Vagina (tissue), 2 donors: ENCODE measurements at places on chromosomes 6 and 20.

- no peak for DNase-seq
Observed at GRCh38 chr20:34797012-34797995, 28.1 kb downstream of the NCOA6 start.

GRCh38 chr20:24684956-24685691, 215.7 kb downstream of the SYNDIG1 start:
- no peak for DNase-seq

GRCh38 chr6:136812174-136812573, 10.2 kb upstream of the PEX7 start:
- DNase-seq, result no peak

DNA sequence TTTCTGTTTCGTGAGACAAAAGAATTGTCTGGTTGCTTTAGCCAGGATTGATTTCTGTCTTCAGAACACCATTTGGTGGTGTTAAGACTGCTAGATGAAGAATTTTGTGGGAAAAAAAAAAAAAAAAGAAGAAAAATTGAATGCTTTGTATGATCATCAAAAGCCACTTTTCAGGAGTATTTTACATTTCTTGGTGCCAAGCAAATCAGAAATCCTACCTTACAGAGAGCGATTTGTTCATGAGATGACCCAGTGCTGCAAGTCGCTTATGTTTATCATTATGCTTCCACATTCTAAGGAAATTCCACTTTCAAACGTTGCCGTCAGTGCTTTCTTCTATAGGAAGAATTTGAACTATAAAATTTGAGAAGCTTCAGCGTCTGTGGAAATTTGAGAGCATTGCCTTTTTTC, 228.7 kb downstream of the BCKDHB start:
- no peak for DNase-seq

GRCh38 chr6:111423960-111424846, 58.8 kb downstream of the REV3L start:
- no peak for DNase-seq

GRCh38 chr6:7341989-7342742, 29.2 kb upstream of the SSR1 start:
- DNase-seq, result no peak

DNA sequence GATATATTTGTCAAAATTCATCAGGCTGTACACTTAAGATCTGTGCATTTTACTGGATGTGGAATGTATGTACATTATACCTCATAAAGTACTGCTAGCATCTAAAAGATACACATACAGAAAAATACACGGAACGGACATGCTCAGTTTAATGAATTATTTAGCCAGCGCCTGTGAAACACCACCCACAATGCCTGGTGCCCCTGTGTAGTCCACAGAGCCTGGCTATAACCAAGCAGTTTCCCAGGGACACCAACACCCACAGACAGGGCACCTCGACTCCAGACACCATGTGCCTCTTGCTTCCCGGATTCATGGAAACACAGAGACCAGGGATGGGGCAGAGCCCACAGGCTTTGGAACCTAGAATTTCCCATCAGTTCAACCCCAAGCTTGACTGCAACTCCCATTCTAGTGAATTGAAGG, 17.4 kb upstream of the ARMC12 start:
- DNase-seq, result no peak

GRCh38 chr6:121124600-121124999, 209.7 kb downstream of the TBC1D32 start:
- no peak for DNase-seq

GRCh38 chr6:108083349-108083748, 8.8 kb upstream of the OSTM1 start:
- DNase-seq, result no peak

DNA sequence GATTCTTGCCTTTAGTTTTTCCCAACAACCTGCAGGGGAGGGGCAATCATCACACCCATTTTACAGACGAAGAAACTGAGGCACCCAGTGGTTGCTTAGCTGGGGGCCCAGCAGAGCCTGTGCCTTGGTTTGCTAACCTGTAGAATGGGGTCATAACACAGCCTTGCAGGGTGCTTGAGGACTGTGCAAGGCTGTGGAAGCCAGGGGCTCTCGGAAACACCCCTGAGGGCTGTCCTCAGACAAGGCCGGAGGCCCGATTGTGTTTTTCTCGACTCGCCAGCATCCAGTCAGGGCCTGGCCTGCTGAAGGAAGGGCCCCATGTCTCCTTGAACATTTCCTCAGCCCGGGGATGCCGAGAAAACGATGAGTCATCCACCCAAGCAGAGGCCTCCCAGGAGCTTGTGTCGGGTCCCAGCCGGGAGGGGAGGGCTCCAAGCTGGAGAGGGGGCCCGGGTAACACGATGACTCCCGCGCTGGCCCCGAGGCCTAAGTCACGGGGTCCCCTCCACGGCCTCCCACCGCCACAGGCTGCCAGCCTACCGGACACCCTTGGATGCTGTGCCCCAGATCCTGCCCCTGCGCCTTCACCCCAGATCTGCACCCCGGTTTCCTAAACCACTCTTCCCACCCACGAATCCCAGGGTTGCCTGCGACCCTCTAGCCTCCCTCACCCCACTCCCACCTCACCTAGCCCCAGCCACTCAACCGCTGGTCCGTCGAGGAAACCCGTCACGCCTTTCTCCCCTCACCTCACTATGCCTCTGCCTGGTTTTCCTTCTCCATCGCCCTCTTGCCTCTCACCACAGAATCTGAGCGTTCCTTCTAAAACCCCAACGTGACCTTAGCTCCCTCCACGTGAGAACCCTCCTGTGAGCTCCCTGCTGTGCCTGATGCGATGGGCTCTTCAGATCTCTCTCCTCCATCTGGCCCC, 10.6 kb downstream of the NOL4L start:
- DNase-seq, result no peak

DNA sequence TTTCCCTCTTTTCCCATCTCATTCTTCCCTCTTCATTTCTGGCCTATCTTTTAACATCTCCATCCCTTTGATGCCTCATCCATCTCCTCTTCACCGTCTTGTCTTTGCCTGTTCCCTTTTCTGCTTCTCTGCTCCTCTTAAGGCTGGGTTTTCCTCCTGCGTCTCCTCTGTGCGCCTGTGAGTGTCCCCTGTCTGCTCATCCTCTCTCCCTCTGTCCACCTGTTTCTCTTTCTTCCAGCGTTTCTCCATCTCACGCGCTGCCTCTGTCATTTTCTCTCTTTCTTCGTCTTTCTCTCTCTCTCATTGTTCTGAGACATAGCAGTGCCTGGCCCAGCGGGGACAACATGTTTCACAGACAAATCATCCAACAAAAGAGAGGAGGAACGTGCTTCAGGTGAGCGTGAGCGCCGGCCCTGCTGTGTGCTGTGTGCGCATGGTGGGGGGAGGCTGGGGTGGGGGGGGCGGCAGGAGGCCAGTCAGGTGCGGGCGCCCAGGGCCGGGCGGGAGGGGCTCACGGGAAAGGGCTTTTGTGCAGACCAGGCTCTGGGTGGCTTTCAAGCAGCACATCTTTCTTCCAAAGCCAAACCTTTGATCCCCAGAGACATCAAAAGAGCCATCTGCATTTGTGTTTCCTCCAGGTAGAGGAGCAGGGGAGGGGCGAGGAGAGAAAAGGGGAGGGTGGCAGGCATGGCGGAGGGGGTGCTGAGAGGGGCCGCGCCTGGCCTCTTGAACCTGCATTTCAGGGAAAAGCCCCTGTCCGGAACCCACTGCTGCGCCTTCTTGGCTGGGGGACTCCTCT, 121.3 kb downstream of the VEGFA start:
- no peak for DNase-seq

- DNase-seq, result no peak
Observed at GRCh38 chr20:53711333-53712211, 117.9 kb upstream of the ZNF217 start.

GRCh38 chr6:129929433-129929832, 68.3 kb upstream of the TMEM244 start:
- DNase-seq, result no peak

GRCh38 chr6:53639520-53639919, 26.0 kb downstream of the KLHL31 start:
- no peak for DNase-seq

GRCh38 chr6:162292915-162293314, 434.7 kb downstream of the PRKN start:
- DNase-seq, result no peak

GRCh38 chr20:64159711-64160110, 4.5 kb upstream of the MYT1 start:
- no peak for DNase-seq

DNA sequence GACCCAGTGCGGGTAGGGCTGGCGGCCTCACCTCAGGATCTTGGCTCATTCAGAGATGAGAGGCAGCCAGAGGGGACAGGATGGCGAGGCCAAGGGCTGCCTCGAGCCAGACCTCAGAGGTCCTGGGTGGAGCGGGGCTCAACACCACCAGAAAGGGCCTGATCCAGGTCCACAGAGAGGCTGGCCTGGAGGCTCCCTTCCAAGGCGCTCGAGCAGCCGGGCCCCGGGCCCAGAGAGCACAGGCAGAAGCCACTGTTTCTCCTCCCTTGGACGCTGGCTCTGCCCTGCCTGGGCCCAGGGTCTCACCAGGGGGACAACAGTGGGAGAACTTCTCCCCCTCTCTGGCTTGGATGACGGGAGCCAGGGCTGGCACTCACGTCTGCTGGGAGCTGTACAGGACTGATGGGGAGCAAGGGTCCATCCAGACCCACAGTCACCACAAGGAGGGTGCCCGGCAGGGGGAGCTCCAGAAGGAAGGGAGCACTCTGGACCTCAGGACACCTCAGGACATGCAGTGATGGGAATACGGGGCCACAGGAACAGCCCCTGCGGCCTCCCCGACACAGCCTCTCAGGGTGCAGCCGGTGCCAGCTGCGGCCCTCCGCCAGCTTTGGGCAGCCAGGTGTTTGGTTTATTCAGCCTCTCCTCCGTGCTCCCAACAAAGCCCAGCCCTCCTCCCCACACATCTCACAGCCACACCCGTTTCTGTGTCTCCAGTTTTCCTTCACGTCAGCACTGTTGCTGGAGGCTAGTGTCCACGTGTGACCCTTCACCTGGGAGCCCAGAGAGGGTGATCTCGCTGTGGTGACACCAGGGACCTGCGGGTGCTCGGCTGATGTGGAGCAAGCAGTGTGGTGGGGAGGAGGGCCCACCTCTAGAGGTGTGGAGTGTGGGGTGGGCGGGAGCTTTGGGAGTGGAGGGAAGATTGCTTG, 8.7 kb downstream of the RPS21 start:
- DNase-seq, result no peak

DNA sequence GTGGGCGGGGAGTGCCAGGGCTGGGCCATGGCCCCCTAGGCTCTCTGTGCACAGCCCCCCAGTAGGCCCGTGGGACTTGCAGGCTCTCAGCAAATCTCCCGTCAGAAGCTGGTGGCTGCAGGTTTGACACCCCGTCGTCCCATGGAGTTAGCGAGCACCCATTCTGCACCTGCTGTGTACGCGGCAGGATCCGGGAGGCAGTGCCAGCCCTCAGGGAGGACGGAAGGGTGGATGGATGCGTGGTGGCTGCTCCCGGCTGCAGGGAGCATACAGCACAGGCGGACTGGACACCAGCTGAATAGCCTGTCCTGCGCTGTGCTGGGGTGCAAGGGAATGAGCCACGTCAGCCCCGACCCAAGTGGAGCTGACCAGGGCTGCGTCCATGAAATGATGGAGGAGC, 32.4 kb upstream of the CHRNA4 start:
- DNase-seq, result no peak

- no peak for DNase-seq
Observed at GRCh38 chr20:50460608-50461267, 49.4 kb upstream of the PTPN1 start.

GRCh38 chr20:37941332-37941731, 38.4 kb downstream of the VSTM2L start:
- no peak for DNase-seq

DNA sequence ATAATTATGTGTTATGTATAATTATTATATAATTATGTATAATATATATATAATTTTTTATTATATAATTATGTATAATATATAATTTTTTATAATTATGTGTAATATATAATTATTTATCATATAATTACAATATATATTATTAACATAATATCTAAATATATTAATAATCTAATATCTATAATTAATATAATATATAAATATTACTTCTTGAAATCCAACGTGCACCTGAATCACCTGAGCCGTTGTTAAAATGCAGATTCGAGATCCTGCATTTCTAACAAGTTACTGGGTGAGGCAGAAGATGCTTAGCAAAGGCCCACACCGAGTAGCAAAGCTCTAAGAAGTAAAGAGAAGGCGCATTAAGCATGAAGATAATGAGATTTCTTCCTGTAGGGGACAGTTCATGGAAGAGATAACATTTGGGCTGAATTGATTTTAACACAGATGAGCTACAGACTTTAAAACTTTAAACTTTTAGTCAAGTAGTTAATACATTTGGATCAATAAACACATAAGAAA, 406.4 kb upstream of the PLCB4 start:
- DNase-seq, result no peak

DNA sequence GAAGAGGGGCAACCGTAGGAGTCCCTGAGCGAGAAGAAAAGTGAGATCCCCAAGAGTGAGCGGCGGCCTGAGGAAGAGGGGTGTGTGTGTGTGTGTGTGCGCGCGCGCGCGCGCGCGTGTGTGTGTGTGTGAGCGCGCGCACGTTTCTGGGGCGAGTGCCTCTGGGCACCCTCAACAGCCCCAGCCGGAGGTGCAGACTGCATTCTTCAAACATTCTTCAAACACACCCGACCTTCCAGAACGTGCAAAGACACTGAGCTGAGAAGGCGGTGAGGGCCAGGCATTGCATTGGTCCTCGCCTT, 76.2 kb upstream of the FOXP4 start:
- DNase-seq, result no peak

- no peak for DNase-seq
Observed at GRCh38 chr6:144749263-144749662, 464.1 kb downstream of the UTRN start.
